ENCODE measurements at places on chromosomes 11 and 22. TPM values are rescaled to one million over a fixed set of nuclear protein-coding genes. Genes with fewer than 3 reads are reported as not detected.

The MMP27 gene
- polyA plus RNA-seq: 0.08 TPM

The ELF5 gene
- not detected for polyA plus RNA-seq

The GAS2L1 gene
- 5.1 TPM for polyA plus RNA-seq

The FOLR3 gene
- not detected for polyA plus RNA-seq

The SPDYC gene
- not detected for polyA plus RNA-seq

The PGGHG gene
- 4.0 TPM for polyA plus RNA-seq

The MMP3 gene
- polyA plus RNA-seq: 0.68 TPM

The TUBA8 gene
- 38.8 TPM for polyA plus RNA-seq

DNA sequence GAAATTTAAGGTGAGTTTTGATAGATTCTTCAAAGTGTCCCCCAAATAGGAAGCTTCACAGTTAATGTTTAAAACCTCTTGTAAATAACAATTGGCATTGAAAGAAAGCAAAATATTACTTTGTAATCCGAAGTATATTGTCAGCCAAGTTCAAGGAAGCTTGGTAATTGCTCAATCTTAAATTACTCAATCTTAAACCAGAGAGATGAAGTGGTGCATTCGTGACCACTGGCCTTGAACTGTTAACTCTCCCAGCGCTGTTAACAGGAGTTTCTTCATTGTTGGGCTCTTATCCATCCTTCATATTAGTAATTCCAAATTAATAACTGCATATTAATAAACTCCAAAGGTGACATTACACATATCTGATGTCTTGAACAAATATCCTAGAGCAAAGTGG lies 20.6 kb upstream of the FDX1 start:
- DNase-seq: no peak

DNA sequence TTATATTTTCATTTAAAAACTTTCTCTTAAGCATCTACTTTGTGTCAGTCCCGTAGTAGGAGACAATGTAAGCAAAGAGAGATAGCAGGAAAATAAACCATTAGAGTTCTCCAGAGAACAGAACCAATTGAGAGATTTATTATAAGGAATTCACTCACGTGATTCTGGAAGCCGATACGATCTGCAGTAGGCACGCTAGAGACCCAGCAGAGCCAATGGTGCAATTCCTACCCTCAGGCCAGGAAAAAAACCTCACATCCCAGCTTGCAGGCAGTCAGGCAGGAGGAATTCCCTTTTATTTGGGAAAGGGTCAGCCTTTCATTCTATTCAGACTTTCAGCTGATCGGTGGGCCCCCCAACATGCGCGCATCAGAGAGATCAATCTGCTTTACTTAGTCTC lies 7.3 kb upstream of the PLEKHA7 start:
- no peak for DNase-seq

DNA sequence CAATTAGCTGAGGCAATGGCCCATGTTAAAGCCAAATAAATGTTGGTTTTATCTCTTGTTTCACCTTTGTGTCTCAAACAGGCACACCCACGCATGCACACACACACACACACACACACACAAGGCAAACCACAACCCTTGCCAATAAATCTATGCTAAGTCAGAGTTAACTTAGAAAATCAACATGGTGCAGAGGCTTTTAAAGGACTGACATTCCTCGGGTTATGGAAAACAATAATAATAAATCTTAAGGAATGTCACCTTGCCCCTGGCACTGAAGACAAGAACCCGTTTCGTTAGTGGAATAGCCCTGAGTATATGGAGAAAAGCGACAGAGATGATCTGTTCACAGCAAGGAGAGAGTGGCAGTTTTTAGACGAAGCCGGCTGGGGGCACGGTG lies 326.3 kb downstream of the NTM start:
- no peak for DNase-seq

- no peak for DNase-seq
Observed at GRCh38 chr11:31687861-31688260, 123.3 kb downstream of the PAX6 start.

- no peak for DNase-seq
Observed at GRCh38 chr22:28230671-28231070, 311.6 kb upstream of the PITPNB start.

- no peak for DNase-seq
Observed at GRCh38 chr22:48097723-48098122, 1335.3 kb downstream of the TBC1D22A start.

- DNase-seq: no peak
Observed at GRCh38 chr22:31278151-31278621, 14.1 kb downstream of the PIK3IP1 start.

GRCh38 chr11:111845276-111846028 lies 25.9 kb downstream of the ALG9 start:
- DNase-seq: no peak

DNA sequence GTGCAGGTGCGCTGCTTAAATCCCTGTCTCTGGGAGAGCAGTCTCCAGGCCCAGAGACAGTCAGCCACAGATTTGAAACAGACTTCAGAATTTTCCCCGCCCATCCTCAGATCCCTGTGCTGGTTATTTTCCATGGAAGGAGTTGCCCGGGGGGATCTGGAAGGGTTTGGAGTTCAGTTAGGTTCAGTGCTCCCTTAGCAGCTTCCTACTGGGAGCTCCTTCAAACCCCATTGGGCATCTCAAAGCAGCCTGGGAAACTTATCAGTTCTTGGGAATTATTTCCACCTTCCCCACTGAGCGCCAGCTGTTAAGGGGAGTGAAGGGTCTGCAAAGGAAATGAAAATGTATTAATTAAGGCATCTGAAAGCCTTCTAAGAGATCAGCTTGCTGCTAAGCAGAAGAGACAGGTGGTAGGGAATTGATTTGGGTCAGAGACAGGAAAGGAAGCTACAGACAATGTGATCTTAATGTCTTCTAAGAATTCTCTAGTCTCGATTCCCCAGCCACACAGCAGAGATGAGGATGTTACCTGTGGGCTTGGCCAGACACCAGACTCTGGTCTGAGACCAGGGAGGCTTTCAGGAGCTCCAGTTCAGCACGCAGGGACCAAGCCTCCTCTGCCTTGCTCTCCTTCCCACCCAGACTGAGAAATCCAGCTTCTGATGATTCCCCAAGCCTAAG lies 106.2 kb upstream of the TBCEL start:
- DNase-seq: no peak

GRCh38 chr11:17513853-17514252 lies 30.4 kb downstream of the USH1C start:
- no peak for DNase-seq

DNA sequence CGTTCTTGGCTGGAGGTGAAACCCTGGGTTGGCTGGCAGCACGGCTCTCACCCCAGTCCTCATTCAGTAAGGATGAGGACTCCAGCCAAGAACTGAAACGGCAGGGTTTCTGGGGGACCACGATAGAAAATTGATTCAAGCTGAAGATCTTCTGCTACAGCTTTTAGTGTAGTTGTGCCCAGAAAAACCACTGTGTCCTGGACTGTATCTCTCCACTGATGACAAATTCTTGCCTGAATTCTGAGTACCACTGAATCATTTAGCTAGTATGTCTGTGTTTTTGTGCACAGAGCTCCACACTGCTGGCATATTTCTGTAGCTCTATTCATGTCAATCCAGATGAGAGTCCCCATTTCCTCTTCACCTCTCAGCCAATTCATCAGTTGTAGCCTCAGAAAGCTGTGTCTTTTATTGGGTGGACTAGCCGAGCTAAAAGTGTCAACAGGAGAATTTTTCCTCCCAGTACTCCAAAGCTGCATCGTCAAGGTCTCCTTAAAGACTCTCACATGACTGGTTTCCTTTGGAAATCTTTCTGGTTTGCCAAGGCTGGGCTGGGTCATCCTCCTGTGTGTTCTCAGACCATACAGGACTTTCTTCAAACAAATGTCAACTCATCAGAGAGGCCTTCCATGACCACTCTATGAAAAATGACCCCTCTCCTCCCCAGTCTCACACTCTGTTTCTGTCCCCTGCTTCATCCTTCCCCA lies 144.6 kb downstream of the LDLRAD3 start:
- no peak for DNase-seq

DNA sequence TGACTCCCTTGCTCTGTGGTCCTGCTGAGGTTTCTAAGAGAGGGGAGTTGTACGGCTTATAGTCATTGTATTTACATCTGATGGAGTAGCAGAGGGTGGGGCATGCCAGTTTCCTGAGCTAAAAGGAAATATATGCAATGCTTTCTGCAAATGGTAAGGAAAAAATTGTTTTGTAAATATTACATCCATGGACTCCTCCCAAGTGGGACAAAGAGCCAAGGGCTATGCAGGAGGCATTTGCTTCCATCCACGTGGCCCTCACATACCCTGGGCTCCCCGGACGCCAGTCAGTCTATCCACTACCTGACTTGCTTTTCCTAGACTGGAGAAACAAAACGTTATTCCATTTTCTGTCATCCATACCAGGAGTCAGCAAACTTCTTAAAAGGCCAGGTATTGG lies 59.7 kb upstream of the PITPNB start:
- no peak for DNase-seq

- no peak for DNase-seq
Observed at GRCh38 chr22:27877501-27877900, 41.6 kb downstream of the PITPNB start.

DNA sequence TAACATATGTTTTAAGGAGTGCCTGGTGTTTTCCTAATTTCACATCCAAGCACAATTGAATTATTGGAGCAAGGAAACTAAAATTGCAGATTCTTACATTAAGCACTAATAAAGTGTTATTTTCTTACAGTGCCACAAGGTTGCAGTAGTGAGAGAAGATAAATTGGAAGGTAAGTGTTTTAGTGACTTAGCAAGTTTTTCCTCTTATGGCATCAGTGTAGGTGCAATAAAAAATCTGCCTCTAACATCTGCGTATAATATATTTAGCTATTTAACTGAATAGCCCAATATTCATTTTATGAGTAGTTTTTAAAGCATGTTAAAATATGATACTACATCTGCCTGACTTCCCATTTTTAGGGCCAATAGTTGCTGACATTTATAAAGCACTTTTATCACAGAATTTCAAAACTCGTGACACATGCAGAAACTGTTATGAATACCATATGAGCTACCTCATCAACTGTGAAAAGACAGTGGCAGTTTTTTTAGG lies 19.0 kb downstream of the POLD3 start:
- DNase-seq: no peak

DNA sequence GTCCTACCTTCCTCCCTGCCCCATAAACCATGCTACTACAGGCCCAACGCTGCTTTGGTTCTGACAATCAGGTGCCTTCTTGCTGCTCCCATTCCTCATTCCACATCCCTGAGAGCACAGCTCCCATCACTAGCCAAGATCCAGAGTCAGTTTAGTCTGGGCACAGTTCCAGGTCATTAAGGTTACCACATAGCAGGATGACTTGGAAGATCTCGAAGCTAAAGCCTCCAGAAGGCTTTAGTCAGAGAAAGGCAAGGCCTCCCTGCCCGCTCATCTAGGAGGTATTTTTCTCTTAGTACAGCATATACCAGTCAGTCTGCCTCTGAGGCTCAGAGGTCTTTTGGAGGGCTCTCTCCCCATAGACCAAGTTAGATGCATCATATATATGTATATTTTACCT lies 30.3 kb downstream of the TRIM66 start:
- DNase-seq: no peak

DNA sequence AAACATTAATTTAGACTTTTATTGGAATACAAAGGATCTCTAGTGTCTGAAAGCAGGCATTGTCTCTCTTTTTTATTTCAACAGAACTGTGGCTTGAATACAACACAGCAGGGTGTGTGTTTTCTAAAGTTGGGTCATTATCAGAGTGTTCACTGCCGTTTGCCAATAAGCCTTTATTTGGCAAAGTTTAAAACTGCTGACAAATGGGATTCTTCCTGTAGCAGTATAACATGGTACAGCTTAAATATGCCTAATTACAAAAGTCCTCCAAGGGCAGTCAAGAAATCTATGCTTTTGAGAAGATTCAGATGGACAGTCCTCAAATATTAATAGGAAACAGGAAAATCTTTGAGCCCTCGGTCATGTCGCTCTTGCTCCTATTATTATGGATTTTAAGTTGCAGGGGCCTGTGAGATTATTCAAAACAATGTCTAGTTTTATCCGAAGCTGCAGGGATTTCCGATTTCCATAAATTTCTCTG lies 199.9 kb downstream of the MAML2 start:
- DNase-seq: no peak
